ENCODE measurements at places on chromosomes 3 and 15.

GRCh38 chr3:30847592-30847991 lies 46.9 kb downstream of the GADL1 start:
- DNase-seq: no peak

- DNase-seq: no peak
These were observed 31.9 kb upstream of the STRIT1 start for GRCh38 chr3:155325263-155325835.

DNA sequence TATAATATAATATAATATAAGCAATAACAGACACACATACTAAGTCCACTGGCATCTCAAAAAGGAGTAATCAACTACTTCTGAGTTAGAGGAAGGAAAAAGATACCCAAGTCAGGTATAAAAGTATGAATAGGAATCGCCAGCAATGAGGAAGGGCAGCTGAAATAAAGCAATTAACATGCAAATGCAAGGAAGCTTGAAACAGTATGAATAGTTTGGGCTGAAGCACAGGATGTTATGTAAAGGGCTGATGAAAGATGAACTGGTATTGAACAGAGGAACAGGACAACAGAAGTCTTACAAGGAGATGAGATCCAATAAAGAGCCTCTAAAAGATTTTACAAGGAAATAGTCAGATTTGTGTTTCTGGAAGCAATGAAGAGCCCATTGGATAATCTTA lies 7.1 kb downstream of the COPS2 start:
- DNase-seq: no peak

- DNase-seq: no peak
These were observed 60.3 kb downstream of the STRIT1 start for GRCh38 chr3:155233213-155233612.

- peak; percentile 18 for DNase-seq
These were observed 9.2 kb downstream of the SPSB4 start for GRCh38 chr3:141060327-141060726.

GRCh38 chr15:72797338-72797689 lies 13.8 kb upstream of the ADPGK start:
- no peak for DNase-seq

- no peak for DNase-seq
These were observed 78.3 kb downstream of the MCF2L2 start for GRCh38 chr3:183350164-183350563.

GRCh38 chr15:40483919-40484318 lies 13.1 kb downstream of the CHST14 start:
- DNase-seq: no peak

GRCh38 chr3:184945886-184946625 lies 134.1 kb downstream of the VPS8 start:
- DNase-seq: no peak
